ENCODE measurements at places on chromosomes 3 and 15.

DNA sequence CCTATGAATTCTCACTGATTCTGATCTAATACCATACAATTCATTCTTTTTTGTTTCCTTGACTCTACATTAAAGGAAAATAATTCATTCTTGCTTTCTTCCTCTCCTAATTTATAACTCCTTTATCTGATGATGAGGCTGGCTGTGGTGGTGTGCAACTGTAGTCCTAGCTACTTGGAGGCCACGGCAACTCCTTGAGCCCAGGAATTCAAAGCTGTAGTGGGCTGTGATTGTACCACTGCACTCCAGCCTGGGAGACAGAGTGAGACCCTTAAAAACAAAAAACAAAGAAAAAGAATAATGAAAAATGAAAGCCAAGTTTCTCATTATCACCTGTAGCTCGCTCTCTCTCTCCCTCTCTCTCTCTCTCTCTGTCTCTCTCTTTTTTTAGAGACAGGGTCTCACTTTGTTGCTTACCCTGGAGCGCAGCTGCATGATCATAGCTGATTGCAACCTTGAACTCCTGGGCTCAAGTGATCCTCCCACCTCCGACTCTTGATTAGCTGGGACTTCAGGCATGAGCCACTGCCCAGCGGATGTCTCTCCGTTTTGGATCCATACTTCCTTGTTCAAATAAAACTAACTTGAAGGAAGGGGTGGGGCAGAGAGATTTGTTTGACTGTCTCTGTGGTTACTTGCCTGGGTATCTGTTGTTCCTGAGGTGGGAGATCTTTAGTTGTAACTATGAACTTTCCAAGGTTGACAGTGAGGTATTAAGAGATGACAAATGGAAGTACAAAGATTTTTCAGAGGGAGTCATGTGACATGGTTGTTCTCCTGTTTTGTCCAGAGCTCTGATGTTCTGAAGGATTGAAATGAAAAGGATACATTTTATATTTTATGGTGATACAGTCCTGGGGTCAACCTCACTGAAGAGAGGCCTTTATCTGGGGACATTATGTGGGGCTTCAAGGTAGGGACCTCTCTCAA, 46.9 kb downstream of the STARD9 start:
- no peak for DNase-seq

- no peak for DNase-seq
These were observed 38.7 kb upstream of the FAH start for GRCh38 chr15:80114114-80114513.

GRCh38 chr3:124593442-124593829, 136.8 kb upstream of the UMPS start:
- DNase-seq, result no peak

GRCh38 chr3:127052121-127052561, 69.2 kb downstream of the PLXNA1 start:
- no peak for DNase-seq

GRCh38 chr15:86649277-86649676, 569.6 kb downstream of the AGBL1 start:
- no peak for DNase-seq

GRCh38 chr15:90889313-90889730, 5.0 kb downstream of the FES start:
- no peak for DNase-seq

DNA sequence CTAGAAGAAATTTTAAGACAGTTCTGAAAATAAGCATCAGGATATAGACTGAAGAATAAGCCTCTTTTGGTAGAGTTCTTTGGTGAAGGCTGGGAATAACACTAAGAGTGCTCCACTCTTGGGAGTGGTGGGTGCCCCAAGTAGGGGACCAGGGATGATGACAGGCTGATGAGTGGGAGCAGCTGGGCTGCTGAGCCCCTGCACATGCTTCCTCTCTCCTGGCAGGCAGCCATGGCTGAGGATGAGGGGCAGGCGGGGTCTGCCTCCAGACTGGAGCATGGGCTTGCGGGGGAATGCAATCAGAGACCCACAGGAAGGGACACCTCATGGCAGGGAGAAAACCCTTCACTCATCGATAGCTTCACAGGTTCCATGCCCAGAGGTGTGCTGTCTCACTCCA, 72.6 kb upstream of the RORA start:
- no peak for DNase-seq

GRCh38 chr15:92579486-92579885, 76.1 kb downstream of the FAM174B start:
- DNase-seq, result no peak

DNA sequence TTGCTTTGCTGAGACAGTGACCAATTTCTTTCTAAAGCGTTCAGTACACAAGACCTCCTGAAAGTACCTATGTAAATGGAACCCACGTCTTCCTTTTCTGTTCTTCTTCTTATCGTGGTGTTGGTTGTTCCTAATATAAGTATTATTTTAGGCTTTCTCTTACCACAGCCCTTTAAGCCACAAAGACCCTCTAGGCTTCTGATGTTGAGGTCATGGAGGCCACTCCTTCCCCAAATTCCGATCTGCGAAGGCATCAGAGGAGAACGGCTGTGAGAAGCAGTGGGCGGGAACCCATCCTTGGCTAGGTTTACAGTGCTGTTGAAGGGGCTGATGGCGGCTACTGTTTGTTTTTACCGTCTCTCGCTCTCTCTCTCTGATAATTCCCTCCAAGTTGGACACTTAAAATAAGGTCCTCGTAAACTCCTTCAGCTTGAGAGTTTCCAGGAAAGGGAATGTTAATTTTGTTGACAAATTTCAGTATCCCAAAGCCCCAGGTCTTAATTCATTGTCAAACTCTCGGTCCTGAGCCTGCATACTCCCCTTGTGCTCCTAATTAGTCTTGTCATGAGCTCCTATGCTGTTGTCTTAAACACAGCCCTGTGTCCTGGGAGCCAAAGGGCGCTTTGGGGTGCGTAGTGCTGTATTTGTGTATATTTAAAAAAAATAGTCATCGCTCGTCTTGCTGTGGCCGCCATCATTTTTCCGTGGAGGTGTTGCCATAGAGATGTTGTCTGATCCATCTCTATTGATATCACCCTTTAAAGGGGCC, 178.8 kb downstream of the OPA1 start:
- no peak for DNase-seq

GRCh38 chr3:4309491-4310128, 6.4 kb downstream of the SETMAR start:
- DNase-seq, result no peak

- no peak for DNase-seq
These were observed 70.1 kb downstream of the UQCC5 start for GRCh38 chr3:52606373-52607085.

- DNase-seq, result no peak
These were observed 34.1 kb downstream of the EOMES start for GRCh38 chr3:27688053-27688452.

GRCh38 chr3:151198849-151199248, 4.2 kb downstream of the GPR171 start:
- DNase-seq, result no peak

GRCh38 chr3:153889905-153890334, 231.3 kb upstream of the ARHGEF26 start:
- no peak for DNase-seq

Data from HuH-7.5 (cell line).